ENCODE measurements at places on chromosomes 6 and 20. TPM values are rescaled to one million over a fixed set of nuclear protein-coding genes. Genes with fewer than 3 reads are reported as not detected.

DNA sequence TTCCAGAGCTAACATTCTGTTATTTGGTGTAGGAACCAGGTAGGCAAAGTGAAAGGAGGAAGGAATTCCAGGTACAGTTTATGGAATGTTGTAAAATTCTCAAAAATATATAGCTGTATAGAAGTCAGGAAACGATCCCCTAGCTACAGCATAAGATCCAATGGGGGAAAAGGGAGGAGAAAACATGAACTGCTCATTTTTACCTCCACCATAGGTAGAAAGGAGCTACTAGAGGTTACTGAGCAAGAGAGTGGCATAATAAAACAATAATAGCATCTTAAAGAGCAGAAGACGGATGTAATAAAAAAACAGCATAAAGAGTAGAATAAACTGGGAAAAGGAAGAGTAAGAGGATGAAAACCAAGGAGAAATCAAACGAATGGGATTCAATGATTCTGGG, 26.9 kb downstream of the EPB41L2 start:
- no peak overlapping the region for H3K27ac ChIP-seq
- no peaks in the 10 kb centered on the region for H3K4me1 ChIP-seq
- no peaks in the 10 kb centered on the region for H3K36me3 ChIP-seq

The NXT1 gene
- total RNA-seq, result 27.2 TPM

DNA sequence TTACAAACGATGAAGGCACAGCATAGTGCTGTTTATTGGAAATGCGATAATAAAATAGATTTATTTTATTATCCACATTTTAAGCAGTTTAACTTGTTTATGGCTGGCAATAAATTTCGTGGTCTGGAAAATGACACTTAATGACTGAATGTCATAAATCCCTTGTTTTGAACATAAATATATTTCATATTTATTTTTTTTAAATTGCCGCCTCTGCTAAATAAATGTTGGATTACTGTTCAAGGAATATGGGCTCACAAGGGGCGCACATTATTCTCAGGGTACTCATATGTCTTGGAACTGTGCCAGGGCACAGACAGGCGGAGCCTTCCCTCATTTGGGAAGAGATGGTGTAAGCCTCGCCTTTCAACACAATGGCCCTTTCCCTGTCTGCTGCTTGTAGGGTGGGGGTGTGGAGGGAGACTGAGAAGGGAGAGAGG, 134.3 kb downstream of the PXDC1 start:
- H3K27me3 ChIP-seq, result no peaks in the 10 kb centered on the region
- no peaks in the 10 kb centered on the region for H3K36me3 ChIP-seq
- no peak overlapping the region for H3K27ac ChIP-seq
- H3K4me1 ChIP-seq, result no peaks in the 10 kb centered on the region

DNA sequence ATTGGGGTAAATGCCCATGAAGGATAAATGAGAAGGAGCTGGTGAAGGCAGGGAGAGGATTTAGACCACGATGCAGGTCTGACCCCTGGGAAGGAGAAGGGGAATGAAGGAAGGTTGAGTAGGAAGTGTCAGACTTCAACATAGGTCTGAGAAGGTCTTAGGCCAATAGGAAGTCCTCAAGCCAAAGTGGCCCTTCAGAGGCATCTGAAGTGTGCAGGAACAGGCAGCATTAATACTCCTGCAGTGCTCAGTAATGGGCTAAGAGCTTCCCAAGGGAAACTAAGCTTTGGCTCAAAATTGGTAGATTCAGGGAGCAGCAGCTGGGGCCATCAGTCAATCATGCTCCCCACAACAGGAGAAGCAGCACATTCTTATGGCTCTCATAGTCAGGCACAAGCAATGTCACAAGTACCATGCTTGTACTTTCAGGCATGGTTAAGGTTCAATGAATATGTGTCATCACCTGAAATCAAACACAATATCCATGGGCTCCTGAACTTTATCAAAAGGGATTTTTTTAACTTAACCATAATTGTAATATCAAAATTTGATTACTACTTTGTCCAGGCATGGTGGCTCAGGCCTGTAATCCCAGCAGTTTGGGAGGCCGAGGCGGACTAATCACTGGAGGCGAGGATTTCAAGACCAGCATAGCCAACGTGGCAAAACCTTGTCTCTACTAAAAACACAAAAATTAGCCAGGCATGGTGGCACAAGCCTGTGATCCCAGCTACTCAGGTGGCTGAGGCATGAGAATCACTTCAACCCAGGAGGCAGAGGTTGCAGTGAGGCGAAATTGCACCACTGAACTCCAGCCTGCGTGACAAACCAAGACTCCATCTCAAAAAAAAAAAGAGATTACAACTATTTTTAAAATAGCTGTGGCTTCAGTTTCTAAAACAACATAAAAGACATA, 9.9 kb downstream of the RALGAPA2 start:
- no peaks in the 10 kb centered on the region for H3K27me3 ChIP-seq
- H3K4me1 ChIP-seq, result peaks cover 47% of the 10 kb centered on the region
- no peak overlapping the region for H3K4me3 ChIP-seq
- peak; percentile 69 for DNase-seq

DNA sequence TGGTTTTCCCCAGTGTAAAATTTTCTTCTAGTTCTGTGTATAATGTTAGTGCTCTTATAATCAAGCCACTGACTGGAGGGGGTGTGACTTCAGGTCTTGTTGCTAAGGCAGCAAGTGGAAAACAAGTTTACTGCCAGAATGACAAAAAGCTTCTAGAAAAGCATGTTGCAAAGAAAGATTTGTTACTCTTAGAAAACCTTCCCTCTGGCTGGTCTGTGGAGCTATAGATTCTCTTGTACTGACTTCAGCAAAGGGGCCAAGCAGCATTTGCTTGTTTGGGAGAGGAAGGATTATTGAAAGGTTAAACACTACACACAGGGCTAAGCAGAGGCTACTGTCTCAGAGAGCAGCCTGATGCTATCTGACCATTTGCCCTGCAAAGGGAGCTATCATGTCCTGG, 288.8 kb downstream of the BTBD9 start:
- no peaks in the 10 kb centered on the region for H3K27me3 ChIP-seq
- H3K4me1 ChIP-seq, result peaks cover 15% of the 10 kb centered on the region
- peak; percentile 6 for DNase-seq
- no peak overlapping the region for H3K4me3 ChIP-seq
- H3K27ac ChIP-seq, result no peak overlapping the region
- H3K36me3 ChIP-seq, result no peaks in the 10 kb centered on the region

DNA sequence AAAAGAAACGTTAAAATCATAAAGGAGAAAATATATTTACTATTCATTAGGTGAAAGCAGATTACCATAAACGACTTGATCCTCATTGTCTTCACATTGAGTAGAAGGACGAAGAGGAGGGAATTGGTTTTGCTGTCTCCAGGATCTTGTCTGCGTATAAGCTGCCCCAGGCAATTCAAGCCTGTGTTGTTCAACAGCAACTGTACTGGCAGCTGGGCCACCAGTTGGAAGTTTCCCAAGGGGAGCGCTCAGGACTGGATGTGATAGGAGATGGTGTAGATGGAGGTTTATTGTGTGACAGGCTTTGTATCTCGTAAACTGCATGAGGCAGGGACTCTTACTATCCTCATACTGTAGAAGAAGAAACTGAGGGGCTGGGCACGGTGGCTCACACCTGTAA, 3.9 kb upstream of the FANCE start:
- H3K27ac ChIP-seq, result no peak overlapping the region
- H3K36me3 ChIP-seq, result no peaks in the 10 kb centered on the region
- H3K27me3 ChIP-seq, result no peaks in the 10 kb centered on the region

- DNase-seq, result no peak
- H3K36me3 ChIP-seq, result no peaks in the 10 kb centered on the region
- no peak overlapping the region for H3K4me3 ChIP-seq
- H3K27ac ChIP-seq, result no peak overlapping the region
- no peaks in the 10 kb centered on the region for H3K27me3 ChIP-seq
These were observed 106.2 kb upstream of the DTNBP1 start for GRCh38 chr6:15768999-15769398.

The FKBP1C gene
- total RNA-seq, result 0.45 TPM

DNA sequence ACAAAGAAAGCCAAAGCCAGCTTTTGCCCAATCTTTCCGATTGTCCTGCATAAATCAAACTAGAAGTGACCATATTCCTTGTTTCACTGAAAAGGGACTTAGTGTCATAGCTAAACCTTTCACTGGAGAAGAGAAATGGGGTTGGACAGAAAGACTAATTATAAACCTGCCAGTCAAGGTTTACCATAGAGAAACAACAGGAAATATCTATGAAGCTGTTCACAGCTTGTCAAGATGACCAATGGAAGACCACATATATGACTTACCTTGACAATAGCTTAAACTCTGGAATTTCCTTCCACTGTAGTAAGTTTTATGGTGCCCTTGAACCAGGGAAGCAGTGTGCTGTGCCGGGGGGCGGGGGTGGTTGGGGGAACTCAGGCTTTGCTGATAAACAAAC, 107.7 kb upstream of the PHACTR1 start:
- no peak for DNase-seq
- no peaks in the 10 kb centered on the region for H3K4me1 ChIP-seq
- no peaks in the 10 kb centered on the region for H3K27me3 ChIP-seq
- no peak overlapping the region for H3K4me3 ChIP-seq
- H3K27ac ChIP-seq, result no peak overlapping the region

DNA sequence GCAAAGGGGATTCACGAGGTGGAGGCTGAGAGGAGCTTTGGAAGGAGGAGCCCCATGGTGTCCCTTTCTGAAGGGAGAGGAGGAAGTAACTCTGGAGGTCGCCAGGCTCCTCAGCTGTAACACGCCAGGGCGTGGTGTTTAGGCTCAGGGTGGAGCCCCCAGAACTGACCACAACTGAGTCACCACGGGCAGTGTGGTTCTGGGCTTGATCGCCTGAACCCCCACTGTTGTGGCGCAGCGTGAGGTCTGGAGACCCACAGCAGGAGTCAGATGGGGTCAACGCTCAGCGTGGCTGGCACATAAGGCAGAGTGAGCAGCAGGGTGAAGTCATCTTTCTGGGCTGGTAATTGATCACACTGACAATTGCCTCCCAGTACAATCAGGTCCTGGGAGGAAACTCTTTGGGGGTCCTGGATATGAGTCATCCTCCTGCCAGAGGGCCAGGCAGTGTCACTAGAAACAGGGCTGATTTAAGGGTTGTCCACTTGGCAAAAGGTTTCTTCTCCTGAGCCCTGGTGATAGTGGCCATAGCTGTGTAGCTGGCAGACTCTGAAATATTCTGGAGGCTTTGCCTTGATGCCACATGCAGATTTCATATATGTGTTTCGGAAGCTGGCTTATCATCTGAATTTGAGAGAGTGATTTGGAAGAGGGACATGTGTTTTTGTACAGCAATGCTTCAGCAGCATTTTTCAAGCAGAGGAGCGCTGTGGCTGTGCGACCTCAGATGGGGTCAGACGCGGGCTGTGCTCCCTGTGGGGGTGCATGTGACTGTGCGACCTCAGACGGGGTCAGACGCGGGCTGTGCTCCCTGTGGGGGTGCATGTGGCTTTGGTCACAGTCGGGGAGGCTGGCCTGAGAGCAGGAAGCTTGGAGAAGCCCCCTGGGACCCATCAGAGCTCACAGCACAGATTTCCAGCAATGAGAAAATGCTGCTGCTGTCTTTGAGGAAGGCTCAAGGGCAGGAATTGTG, 50.0 kb downstream of the SYNJ2 start:
- H3K4me1 ChIP-seq, result peaks cover 3% of the 10 kb centered on the region
- no peaks in the 10 kb centered on the region for H3K36me3 ChIP-seq
- no peak overlapping the region for H3K4me3 ChIP-seq
- no peaks in the 10 kb centered on the region for H3K27me3 ChIP-seq

GRCh38 chr6:81614292-81614691, 138.2 kb downstream of the TENT5A start:
- no peaks in the 10 kb centered on the region for H3K4me1 ChIP-seq
- no peak overlapping the region for H3K4me3 ChIP-seq
- H3K27me3 ChIP-seq, result no peaks in the 10 kb centered on the region
- H3K36me3 ChIP-seq, result no peaks in the 10 kb centered on the region
- no peak for DNase-seq

GRCh38 chr20:62886709-62887058, 25.1 kb upstream of the TCFL5 start:
- H3K27ac ChIP-seq, result no peak overlapping the region
- no peak overlapping the region for H3K4me3 ChIP-seq
- DNase-seq, result no peak
- peaks cover 3% of the 10 kb centered on the region for H3K4me1 ChIP-seq

GRCh38 chr6:99819853-99820252, 174.2 kb downstream of the MCHR2 start:
- H3K4me1 ChIP-seq, result no peaks in the 10 kb centered on the region
- H3K27ac ChIP-seq, result no peak overlapping the region
- no peak overlapping the region for H3K4me3 ChIP-seq
- DNase-seq, result no peak

The HDGFL1 gene
- total RNA-seq, result not detected

- no peak overlapping the region for H3K27ac ChIP-seq
- peaks cover 8% of the 10 kb centered on the region for H3K4me1 ChIP-seq
- H3K4me3 ChIP-seq, result no peak overlapping the region
- no peaks in the 10 kb centered on the region for H3K27me3 ChIP-seq
- H3K36me3 ChIP-seq, result no peaks in the 10 kb centered on the region
These were observed 1.1 kb upstream of the FAM162B start for GRCh38 chr6:116766506-116767176.

The VIP gene
- not detected for total RNA-seq
